Liver (tissue), 10 donors: ENCODE measurements at places on chromosomes 12 and 14.

DNA sequence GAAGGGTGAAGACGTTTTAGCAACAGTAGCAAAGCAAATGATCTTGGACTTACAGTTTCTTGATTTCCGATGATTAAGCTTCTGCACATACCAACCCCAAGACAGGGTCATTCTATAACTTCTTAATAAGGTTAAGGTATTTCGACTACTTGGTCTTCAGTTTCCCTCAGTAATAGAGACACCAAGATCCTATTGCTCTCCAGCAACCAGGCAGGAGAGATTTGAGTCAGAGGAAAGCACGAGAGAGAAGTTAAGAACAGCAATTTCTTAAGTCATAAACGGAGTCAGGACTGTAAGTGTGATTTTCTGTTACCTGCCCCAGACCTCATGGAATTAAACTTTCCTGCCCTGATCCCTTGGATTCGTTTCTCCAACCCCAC lies 215.6 kb downstream of the TTC8 start:
- DNase-seq = no peak

DNA sequence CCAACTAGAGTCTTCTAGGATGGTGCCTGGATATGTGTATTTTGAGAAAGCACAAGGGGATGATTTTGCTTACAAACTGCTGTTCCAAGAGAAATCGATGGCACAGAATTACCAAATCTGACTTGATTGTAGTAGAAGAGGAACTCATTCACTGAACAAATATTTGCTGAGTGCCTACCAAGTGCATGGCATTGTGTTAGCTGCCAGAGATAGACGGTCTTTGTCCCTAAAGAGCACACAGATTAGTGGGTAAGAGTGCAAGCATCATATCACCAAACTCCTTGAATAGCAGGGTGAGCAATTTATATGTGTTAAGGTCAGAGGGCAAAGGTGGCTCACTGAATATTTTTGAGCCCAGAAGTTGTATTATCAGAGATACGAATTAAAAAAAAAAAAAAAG lies 3.5 kb upstream of the FOXN3 start:
- DNase-seq = no peak

DNA sequence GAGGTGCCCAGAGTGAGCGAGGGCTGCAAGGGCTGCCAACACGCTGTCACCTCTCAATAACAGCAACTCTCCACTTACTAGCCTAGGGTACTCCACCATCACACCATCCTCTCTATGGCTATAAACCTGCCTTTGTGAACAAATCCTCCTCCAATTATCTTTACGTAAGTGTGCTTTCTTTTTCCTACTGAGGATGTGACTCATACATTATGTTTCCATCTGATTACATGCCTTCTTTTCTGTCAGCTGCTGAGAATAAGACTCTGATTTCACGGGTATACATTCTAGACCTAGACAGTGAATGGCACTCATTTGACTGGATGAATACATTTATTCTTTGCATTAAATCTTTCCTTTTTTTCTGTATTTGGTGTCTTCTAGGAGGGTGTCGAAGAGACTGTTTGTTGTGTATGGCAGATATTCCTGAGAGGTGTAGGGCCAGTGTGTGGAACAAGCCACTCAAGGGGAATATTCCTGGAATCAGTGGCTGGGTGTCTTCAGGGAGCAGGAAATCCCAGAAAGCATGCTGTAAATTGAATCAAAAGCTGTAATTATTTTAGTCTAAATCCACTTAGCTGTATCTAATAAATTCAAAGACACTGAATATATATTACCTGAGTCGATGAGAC lies 327.3 kb upstream of the TMTC1 start:
- DNase-seq = no peak

DNA sequence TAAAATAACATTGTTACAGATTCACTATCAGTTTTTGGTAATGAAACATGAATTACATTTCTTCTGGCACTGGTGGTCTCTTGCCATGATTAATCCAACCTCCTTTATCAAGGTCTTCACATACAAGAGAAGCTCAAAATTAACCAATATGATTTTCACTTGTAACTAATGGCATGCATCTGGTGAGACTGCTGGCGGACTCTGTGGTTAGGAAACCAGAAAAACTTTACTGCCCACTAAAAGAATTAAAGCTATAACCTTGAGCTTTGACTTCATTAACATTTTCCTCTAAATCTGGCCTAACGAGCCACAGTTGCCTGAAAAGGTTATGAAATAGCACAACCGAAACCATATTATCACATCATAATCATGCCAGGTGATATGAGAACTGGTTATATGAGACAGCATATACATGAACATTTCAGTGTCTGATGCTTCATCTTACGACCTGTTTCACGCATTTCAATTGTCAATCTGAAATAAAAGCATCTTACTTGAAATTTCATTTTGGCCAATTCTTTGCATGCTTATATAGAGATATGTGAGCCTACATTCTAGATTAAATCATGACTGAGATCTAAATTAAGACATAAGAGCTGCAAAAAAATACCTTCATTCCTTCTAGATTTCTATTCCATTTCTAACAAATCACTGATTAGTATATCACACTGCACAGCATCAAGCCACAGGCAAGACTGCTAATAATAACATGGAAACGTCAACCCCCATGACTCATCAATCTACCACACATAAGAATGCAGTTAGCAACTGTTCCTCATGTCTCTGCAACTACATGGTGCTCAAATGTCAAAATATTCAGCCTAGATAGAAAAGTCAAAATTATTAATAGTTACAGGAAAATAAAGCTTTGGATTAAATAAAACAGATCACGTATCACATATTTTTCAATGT lies 89.3 kb downstream of the OSBPL8 start:
- DNase-seq = no peak

DNA sequence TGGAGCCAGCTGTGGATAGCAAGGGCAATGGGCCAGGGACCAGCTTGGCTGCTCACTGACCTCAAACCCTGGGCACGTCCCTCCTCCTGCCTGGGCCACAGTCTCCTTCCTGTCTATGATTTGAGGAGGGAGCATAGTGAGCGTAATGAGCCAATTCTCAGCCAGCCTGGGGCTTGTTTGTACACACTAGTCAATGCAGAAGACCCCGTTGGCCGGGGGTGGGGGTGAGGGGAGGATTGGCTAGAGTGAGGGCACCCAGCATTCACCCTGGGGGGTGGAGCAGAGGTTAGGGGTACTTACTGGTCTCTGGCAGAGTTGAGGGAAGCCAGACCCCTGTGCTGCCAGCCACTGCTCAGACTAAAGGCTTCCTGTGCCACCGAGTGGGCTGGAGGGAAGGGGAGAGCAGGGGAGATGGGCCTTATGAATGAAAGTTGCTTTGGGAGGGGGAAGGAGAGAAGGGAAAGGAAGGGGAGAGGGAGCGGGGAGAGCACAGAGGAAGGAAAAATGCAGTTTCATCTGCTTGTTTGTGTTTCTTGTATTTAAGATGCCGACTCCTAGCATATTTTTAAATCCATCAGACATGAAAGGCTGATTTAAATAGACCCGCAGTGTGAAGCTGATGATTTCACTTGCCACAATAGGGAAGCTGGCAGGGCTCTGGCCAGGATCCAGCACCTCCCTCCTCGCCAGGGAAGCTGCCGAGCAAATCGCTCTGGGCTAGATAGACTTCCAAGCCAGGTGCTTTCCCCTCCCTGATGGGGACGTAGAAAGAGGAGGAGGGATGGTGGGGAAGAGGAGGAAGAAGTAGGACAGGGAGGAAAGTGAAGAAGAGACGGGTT lies 114.0 kb downstream of the PRMT8 start:
- no peak for DNase-seq

- no peak for DNase-seq
Measured at GRCh38 chr12:64792128-64792527, 32.3 kb upstream of the TBC1D30 start.

DNA sequence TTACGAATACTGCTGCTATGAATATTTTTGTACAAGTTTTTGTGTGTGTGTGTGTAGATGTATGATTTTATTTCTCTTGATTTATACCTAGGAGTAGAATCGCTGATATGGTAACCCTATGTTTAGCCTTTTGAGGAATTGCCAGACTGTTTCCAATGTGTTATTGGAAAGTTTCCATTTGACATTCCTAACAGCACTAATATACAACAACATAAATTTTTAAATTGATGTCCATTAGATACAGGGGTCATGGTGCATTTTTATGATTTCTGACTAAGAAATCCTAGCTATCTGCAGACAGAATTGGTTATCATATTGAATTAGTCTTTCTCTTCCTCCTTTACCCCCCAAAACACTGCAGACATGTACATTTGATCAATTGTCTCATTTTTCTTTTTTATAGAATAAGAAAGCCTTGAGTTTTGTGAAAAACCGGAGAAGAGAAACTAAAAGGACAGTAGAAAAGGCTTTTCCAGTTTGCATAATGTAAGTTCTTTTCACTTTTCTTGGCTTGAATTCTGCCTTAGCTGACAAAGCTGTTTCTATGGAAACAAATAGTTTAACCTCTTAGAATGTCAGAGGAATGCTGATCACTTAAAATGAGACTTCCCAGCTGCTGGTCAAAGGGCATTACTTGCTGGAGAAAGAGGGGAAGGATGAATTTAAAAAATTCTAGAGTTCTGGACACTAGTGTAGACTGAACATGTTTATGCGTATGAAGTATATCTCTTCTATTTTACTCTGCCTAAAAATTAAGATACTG lies 28.2 kb downstream of the PALS1 start:
- DNase-seq = no peak

DNA sequence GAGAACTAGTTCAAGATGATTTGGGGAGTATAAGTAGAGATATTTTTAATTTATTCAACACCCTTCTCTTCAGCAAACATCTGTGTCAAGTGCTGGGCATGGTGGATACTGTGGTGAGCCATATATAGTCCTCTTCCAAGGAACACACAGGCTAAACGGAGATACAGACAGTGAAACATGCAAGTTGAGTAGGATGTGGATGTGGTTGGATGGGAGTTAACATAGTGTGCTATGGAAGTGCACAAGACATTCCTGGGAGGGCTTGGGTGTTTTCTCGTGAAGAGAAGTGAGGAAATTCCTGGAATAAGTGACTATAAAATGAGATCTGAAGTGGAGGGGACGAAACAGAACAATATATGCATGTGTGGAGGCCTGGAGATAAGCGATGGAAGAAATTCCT lies 181.1 kb upstream of the NPAS3 start:
- no peak for DNase-seq

- DNase-seq = no peak
Measured at GRCh38 chr12:40223646-40224045, 1.2 kb upstream of the LRRK2 start.

GRCh38 chr12:77727442-77728001 lies 103.2 kb upstream of the NAV3 start:
- DNase-seq = no peak

DNA sequence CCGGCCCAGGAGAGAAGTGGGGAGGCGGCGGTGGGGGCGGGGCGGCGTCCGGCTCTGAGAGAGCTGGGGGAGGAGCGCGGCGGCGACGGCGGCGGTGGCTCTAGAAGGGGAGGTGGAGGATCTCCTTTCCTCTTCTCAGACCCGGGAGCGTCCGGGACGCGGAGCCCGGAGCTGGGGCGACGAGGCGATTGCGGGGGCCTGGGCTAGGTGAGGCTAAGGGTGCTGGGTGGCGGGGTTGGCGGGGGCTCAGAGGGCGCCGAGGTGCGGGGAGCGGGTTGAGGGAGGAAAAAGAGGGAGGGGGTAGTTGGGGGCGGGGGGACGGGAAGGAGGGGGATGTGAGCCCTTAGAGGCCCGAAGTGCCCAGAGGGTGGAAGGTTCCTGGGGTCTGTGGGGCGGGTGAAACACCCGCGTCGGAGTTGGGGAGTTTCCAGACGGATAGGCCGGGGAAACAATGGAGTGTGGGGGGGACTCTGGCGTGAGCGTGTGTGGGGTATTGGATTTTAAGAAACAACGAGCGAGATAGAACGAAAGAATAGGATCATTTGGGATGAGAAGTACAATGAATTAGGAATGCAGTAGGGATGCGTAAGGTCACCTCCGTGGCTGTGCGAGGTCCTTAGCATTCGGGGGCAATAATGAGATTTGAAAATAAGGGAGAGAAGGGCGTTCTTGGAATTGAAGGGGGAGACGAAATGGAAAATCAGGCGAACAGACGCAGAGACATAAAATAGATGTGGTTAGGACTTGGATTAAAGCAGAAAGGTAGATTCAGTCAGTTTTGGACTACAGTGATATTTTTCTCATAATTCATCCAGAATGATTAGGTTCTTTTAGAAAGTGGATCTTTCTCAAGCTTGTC lies at the start of gene SPATS2:
SPATS2 (plus strand) TSS at position 82 of the 859 bp plus-strand sequence. CDS start 93,551 bp downstream, outside the sequence.
- peak; percentile 91 for DNase-seq

- DNase-seq = peak; percentile 57
Measured at GRCh38 chr12:459430-460258, at the start of gene B4GALNT3. B4GALNT3 (plus strand) TSS chr12:459939; CDS start chr12:460377, 438 bp downstream.

GRCh38 chr12:25307818-25308217 lies 57.1 kb upstream of the KRAS start:
- no peak for DNase-seq

DNA sequence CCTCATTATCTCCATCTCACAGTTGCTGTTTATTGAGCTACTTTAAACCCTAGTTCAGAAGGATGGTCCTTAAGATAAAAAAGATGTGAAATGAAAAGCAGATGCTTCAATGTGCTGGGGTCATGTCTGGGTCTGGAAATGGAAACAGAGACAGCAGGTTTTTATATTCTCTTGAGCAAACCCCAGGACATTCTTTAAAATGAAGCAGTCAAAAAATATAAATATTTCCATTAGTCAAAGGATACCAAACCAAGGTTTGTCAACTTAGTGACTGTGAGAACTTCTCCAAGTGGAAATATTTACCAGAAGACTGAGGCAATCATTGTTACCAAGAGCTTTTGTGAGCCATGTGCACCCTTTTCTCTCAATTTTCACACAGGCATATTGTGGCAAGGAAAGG lies 102.5 kb upstream of the DIO2 start:
- DNase-seq = no peak

- DNase-seq = no peak
Measured at GRCh38 chr14:63454436-63454835, 88.7 kb downstream of the PPP2R5E start.

DNA sequence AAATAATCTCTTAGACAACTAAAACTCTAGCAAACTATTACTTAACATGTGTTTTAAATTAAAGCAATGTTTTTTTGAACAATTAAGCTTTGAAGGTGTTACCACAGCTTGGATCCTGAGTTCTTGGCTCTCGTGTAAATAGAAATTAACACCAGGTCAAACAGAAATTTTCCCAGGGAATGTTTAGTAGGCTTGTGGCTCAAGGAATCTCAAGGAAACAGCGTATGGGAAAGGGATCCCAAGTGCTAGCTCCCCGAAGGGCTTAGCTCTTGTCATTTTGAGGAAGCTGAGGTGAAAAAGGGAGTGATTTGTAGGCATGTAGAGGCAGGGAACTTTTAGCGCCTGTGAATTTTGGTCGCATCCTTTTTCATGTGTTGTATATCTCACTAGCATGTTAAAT lies 11.4 kb downstream of the KNTC1 start:
- DNase-seq = no peak

- no peak for DNase-seq
Measured at GRCh38 chr12:111353603-111354295, 15.1 kb downstream of the PHETA1 start.

GRCh38 chr14:54653712-54654469 lies 87.0 kb downstream of the SAMD4A start:
- no peak for DNase-seq

- DNase-seq = peak; percentile 21
Measured at GRCh38 chr14:104394409-104394851, 185.1 kb upstream of the C14orf180 start.
